ENCODE measurements at places on chromosomes 1 and 21.

- DNase-seq, result no peak
Measured at GRCh38 chr1:161199506-161200139, 769 bp upstream of the ADAMTS4 start.

- no peak for DNase-seq
Measured at GRCh38 chr1:154695985-154696384, 88.0 kb upstream of the ADAR start.

DNA sequence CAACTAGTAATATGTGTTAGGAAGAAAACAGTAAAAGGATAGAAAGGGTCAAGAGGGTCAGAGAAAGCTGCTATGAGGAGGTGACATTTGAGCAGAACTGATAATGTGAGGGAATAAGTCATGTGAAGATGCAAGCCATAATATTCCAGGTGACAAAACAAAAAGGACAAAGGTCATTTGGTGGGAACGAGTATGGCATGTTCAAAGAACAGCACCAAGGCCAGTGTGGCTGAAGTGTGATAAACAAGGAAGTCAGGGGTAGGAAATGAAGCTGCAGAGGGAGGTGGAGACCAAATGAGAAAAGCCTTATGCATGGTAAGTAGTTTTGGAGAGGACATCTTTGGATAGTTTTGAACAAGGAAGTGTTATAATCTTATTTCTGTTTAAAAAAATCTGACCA is 46.7 kb downstream of the LPGAT1 start:
- no peak for DNase-seq

GRCh38 chr1:88799491-88799890 is 91.9 kb downstream of the GTF2B start:
- DNase-seq, result no peak

DNA sequence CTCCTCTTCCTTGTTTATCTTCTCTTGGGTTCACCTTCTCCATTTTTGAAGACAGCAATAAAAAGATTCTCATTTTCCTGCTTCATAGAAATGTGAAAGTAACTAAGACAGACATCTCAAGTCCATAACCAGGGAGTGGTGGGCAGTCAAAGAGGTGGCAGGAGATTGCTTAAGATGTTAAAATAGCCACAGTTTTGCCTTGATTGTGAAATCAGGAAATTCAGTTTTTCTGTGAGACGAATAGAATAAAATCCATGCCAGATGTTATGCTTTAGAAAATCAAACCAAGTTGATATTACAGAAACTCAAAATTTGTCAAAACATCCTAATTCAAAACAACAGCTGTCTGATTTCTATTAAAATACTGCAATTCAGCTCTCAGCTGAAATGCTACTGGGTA is 57.2 kb downstream of the TNN start:
- no peak for DNase-seq

DNA sequence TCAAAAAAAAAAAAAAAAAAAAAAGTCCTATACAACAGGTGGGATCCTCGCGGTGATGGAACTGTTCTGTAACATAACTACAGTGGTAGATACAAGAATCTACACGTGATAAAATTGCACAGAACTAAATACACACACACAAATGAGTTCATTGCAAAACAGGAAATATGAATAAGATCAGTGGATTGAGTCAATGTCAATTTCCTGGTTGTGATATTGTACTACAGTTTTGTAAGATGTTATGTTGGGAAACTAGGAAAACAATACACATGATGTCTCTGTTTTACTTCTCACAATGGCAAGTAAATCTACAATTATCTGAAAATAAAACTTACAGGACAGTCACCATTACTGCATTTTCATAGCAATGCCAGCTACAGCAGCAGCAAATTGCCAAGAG is 59.8 kb downstream of the ITGB3BP start:
- no peak for DNase-seq

DNA sequence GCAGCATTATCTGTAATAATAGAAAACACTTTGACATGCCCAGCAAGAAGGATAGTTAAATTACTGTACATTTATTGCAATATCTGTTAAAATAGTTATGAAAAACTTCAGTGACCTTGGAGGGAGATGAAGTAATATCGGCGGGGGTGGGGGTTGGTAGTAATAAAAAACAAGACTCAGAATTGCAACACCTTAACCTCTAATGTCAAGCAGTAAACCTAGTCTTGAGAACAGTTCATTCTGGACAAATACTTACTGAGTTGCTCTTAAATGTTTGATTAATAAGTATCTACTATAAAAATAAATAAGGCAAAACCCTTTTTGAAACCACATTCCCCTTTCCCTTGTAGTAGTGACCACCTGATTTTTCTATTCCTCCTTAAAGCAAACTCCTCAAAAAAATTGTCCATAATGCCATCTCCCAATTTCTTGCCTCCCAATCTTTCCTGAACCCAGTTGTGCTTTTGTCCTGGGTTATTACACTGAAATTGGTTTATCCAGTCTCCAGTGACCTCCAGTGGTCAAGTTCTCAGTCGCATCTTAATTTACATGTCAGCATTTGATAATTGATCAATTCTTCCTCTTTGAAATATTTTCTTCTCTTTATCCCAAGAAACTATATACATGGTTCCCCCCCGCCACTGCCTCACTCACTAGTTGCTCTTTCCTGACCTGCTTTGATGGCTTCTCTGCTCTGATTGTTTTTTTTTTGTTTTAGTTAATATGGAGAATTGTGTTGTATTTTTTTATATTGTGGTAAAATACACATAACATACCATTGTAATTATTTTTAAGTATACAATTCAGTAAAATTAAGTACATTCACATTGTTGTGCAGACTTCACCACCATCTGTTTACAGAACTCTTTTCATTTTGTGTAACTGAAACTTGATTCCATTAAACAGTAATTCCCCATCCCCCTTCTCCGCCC is 36.8 kb downstream of the RAP1A start:
- no peak for DNase-seq

DNA sequence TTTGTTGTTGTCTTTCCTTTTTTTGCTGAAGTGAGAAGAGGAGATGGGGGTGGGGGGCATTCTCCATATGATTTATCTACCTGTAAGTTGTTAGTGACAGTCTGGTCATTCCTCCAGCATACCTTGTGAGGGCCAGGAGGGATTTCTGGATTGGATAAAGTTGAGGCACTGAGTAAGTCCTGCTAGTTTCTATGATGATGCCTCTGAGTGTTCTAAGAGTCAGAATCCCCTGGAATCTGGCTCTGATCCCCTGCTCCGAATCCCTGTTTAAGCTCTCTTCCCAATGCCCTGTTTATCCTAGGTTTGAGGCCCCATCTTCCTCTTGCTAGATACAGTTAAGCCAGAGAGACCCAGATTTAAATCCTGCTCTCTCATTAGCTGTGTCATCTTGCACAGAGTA is 83.2 kb upstream of the HOOK1 start:
- no peak for DNase-seq

- DNase-seq, result no peak
Measured at GRCh38 chr1:154423304-154423987, 18.3 kb downstream of the IL6R start.

- DNase-seq, result no peak
Measured at GRCh38 chr1:60573121-60573520, 499.6 kb upstream of the C1orf87 start.

- no peak for DNase-seq
Measured at GRCh38 chr1:20187103-20187812, 940 bp upstream of the PLA2G2C start.

- peak; percentile 44 for DNase-seq
Measured at GRCh38 chr1:214632091-214632490, 29.1 kb downstream of the CENPF start.

DNA sequence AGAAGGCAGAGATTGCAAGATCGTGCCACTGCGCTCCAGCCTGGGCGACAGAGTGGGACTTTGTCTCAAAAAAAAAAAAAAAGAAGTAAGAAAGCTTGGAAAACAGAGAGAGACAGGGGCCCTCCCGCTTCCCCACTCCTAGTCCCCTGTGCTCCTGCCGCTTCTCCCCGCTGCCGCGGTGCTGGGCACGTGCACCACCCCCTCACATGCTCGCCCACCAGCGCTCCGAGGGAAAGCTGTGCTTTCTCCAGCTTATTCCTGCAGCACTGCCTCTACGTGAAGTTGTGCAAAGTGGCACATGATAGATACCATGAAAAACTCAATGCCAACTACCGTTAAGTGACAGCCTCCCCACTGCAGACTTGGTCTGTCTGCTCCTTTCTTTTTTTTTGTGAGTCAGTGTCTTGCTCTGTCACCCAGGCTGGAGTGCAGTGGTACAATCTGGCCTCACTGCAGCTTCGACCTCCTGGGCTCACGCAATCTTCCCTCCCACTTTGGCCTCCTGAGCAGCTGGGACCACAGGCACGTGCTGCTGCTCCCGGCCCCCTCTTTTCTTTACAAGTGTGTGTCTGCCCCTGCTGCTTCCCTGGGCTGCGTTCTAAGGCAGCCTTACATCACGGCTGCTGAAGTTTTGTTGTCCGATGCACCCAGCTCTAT is 15.4 kb downstream of the SLX9 start:
- no peak for DNase-seq

DNA sequence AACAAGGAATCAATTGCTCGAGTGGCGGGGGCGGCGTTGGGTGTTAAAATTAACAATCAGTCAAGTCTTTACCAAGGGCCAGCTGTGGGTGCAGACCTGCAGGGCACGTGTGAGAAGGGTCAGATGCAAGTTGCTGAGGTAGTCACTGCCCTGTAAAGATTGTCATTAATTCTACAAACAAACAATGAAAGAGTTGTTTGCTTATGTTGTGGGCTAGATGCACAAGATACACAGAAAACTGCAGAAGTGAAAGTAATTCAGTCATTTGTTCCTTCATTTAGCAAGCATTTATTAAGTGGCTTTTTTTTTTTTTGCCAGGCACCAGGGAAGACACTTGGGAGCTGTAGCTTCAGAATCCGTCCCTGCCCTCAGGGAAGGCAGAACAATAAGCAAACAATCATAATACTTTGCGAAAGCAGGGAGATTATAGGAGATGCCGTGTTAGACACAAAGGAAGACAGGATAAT is 79.5 kb downstream of the NR5A2 start:
- no peak for DNase-seq

DNA sequence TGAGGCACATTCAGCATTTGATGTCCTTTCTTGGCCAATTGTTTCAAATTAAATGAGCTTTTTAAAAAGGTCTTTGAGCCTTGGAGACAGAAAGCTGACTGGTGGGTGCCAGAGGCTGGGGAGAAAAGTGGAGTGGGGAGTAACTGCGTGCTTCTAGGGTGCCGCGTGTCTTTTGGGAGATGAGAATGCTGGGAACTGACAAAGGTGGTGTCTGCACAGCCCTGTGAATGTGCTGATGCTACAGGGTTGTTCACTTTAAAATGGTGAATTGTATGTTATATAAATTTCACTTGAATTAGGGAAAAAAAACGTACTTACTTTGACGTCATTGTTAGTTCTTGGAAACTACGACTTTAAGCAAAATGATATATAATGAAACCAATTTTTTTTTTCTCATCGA is 8.1 kb upstream of the TFF1 start:
- DNase-seq, result no peak

DNA sequence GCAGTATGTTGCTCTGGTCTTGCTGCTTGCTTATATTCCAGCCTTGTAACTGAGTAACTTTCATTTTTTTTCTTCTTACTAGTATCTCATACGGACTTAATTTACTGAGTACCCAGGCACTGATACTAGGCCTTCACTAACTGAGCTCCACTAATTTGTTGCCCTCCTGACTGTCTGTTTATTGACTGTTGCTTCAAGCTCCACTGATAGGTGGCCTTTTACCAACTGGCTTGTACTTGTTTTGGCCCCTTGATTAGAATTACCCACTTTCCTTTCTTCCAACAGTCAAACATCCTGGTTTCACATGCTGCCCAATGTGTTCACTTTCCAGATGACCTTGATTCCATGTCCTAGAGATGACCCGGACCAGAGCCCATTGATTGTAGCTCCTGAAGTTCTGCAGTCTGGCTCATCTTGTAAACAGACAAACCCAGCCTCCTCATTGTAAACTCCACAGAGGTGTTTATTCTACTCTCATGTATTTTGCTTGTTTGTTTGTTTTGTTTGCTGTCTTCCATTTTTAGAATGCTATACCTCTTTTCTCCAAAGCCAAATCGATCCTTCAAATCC is 27.7 kb downstream of the RGS1 start:
- no peak for DNase-seq
